Stimulated activated CD4-positive, alpha-beta T cell treated with anti-CD3 and anti-CD28 coated beads, Interleukin-12 subunit alpha, Interleukin-12 subunit beta, amount 100 ng/mL, for 48 hours (primary cell): ENCODE measurements at places on chromosomes 6 and 20.

DNA sequence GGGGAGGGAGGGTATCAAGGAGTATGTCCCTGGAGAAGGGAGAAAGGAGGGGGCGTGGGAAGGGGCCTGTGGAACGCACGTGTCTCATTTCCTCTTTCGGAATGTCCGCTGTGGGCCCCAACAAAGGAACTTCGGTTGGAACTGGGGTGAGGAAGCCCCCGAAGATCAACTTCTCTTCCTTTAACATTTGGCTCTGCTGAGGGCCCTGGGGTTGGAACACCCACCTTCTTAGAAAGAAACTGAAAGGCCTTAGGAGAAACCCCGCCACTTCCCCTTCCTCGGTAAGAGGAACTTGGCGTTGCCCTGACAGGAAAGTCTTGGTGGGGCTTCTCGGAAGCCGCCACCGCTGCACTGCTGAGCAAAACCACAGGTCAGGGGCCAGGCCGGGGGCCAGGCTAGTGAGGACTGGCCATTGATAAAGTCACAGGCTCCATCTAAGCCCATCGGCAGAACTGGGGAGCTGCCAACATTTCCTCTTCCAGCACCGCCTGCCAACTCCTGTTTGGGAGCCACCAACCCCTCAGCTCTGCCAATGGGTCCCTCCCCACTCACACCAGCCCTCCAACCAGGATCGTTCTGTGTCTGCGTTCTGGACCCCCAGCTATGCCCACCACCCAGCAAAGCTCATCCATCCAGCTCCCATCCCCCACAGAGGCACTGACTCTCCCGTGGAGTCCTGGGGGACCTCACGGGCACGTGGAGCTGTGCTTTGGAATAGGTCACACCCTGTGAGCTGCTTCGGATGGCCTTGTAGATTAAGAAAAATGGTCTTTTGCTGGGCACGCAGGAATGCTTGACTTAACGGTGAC, 44.8 kb downstream of the FGD2 start:
- DNase-seq, result peak; percentile 58

DNA sequence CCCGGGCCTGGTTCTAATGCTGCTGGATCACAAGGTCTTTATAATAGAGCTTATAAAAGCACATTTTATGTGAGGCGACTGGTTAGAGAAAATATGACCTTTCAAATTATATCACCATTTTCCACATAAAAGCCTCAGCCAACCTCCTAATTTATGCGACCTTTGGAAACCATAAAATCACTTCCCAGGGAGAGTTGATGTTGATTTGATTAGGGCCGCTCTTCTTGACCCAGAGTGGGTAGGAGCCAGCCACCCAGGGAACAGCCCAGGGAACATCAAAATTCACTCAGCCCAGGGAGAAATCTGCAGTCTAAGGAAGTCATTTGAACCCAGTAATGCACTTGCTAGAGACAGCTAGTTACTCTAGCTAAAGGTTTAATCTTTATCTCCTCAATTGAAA, 79.8 kb upstream of the TENT5A start:
- DNase-seq, result no peak

- DNase-seq, result no peak
These were observed 107.3 kb downstream of the GMPR start for GRCh38 chr6:16345449-16346330.

DNA sequence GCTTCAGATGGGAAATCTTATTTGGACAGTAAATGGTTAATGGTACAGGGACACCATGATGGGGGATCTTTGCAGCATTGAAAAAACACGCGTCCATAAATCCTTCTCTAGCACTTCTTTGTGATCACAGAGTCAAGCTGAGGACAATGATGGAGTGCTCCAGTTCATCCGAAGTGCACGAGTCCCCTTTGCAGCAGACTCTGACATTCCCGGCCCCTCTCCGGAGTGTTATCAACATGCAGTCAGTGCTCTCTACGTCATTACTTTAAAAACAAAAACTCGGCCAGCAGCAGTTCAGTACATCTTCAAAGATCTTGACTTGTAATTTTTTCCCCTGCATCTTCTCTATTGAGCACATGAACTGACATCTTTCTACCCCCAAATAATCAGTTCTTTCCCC, 185.5 kb upstream of the AKAP12 start:
- no peak for DNase-seq

GRCh38 chr6:163375361-163375760, 39.2 kb upstream of the QKI start:
- DNase-seq, result no peak

- DNase-seq, result no peak
These were observed 91.7 kb downstream of the DNAH8 start for GRCh38 chr6:38806833-38807232.

- no peak for DNase-seq
These were observed 83.4 kb downstream of the TXNDC5 start for GRCh38 chr6:7827142-7827541.

- no peak for DNase-seq
These were observed 125.1 kb downstream of the ZNF217 start for GRCh38 chr20:53468587-53468986.

DNA sequence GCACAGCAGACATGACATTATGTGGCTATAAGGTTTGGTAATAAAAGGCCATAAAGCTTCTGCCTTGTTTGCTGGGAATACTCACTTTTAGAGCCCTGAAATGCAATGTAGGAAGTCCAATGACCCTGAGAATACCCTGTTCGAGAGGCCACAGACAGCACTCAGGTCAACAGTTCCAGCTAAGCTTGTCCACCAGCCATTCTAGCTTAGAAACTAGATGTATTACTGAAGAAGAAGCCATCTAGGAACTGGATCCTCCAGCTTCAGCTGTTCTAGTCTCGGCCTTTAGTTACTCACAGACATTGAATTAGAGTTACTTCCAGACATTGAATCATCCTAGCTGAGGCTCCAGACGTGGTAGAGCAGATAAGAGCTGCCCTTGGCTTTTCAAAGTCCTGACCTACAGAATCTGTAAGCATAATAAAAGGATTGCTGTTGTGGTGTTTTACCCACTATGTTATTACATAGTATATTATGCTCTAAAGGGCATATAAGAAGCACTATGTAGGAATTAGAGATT, 84.9 kb downstream of the MMS22L start:
- no peak for DNase-seq

DNA sequence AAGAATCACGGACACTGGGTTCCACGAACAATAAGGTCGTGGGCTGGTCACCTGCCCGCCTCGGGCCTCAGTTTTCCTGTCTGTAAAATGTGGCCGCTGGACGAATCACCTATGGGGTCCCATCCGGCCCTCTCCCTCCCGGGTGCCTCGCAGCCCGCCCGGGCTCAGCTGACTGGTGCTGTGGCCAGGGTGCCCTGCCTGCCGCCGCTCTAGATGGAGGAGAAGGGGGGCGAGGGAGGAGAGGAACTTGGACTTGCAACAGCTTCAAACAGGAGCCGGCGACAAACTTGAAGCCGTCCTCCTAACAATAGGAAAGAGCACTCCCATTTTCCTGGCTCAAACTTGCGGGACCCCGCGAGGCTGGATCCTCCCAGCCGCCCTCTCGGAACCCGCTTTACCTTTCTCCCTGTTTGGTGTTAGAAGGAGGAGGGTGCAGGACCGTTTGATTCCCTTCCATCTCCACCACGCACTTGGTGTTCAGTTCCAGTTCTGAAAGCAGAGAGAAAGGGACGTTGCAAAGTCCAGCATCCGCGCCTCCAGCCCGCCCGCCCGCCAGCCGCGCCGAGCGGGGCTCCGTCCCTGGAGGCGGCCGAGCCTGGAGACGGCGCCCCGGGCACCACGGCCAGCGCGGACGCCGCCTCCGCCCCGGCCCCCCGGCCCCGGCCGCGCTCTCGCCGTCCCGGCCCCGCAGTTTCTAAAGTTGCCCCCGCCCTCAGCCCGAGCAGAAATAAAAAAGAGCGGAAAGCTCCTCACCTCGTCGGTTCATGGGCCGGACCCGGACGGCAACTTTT, 584 bp downstream of the KIF13A start:
- DNase-seq, result no peak

DNA sequence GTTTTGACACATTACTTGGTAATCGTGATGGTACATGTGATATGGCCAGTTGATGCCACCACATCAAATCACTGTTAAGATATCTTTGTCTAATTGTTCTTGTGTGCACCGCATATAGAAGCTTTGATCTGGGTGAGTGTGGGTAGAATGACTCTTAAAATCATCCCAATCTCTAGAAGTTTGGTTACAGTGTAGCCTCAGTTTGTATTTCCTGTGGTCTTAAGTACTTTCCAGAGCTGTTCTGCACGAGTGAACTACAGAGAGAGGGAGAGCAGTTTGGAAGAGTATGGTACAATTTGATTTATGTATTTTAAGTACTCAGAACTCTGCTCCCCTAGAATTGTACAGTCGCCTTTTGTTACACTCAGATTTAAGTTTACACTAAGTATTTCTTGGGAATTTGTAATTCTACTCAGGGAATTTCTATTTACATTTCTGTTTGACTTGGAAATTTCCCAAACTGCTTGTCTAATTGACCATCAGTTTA, 37.5 kb downstream of the SNX9 start:
- DNase-seq, result no peak

GRCh38 chr6:35496036-35496840, 641 bp downstream of the TEAD3 start:
- DNase-seq, result no peak

- peak; percentile 31 for DNase-seq
These were observed 17.0 kb downstream of the NFATC2 start for GRCh38 chr20:51525241-51526105.

- no peak for DNase-seq
These were observed 55.4 kb downstream of the CEP162 start for GRCh38 chr6:84172080-84172479.
